Uterus (tissue), 4 donors: ENCODE measurements at places on chromosomes 11 and 22.

GRCh38 chr11:111596319-111596718 lies 5.9 kb upstream of the SIK2 start:
- DNase-seq, result no peak

GRCh38 chr11:124670732-124671131 lies 2.8 kb downstream of the SIAE start:
- DNase-seq, result no peak

DNA sequence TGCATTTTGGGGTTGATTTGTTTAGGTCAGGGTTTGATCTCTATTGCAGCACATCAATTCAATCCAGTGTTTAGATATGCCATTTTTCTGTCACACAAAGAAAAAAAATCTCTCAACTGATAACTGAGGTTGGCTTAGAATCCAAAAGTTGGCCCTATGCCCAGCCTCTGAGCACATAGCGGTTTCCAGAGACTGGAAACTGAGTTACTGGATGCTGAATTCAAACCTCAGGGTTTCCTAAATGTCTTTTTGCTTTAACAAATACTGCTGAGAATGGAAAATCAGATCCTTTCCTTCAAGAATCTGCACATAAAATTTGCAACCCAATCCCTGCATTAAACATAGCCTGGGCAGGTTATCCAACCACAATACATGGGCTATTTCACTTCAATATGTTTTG lies 4.0 kb downstream of the P4HA3 start:
- no peak for DNase-seq

DNA sequence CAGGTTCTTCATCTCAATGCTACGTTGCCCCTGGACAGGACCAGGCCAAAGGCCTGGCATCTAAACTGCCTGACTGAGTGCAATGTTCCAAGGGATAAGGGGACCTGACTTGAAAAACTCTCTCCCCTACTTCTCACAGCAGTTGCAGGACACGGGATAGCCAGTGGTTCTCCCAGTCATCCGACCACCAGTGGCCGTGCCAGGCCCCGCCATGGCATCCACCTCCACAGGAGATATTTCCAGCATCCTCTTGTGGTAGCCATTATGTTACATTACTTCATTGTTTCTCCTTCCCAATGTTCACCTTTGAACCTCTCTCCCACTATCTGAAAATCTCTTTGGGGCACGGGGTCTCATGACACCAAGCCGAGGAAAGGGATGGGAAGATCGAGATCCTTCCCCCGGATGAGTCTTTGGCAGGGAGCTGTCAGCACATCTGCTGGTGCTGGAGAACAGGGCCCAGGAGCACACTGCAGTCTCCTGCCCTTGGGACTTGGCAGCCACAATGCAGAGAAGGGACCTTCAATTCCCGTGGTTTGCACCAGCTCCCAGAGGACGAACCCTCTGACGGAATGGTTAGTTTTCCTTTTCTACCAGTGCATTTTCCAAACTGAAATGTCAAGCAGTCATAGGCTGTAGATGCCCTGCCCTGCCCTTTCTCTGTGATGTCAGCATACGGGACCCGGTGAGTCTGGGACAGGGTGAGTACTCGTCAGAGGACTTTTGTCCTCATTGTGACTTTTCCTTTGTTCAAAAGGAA lies 121.2 kb downstream of the ETS1 start:
- DNase-seq, result no peak

DNA sequence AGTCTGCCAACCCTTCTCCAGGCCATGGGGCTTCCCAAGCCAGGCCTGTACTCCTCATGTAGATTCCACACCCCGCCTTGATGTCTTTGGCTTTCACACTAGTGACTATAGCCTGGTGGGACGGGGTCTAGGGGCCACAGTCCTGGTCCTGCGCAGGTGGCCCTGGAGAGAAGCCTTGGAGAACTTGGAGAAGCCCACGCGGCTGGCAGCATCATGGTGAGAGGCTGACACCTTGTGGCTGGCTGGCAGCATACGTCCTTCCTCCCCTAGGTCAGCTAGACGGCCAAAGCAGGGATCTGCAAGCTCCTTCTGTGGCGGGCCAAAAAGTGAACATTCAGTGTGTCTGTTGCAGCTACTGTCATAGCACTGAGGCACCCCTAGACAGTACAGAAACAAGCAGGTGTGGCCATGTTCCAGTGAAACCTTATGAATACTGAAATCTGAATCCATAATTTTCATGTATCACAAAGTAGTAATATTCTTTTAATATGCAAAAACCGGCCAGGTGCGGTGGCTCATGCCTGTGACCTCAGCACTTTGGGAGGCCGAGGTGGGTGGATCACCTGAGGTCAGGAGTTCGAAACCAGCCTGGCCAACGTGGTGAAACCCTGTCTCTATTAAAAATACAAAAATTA lies 42.0 kb downstream of the FAM83F start:
- no peak for DNase-seq
